Glutamatergic neuron (in vitro differentiated cells): ENCODE measurements at places on chromosomes 7 and 10. TPM values are rescaled to one million over a fixed set of nuclear protein-coding genes. Genes with fewer than 3 reads are reported as not detected.
A peak's percentile ranks its signal among the peaks of the same experiment; 100 is the strongest.

DNA sequence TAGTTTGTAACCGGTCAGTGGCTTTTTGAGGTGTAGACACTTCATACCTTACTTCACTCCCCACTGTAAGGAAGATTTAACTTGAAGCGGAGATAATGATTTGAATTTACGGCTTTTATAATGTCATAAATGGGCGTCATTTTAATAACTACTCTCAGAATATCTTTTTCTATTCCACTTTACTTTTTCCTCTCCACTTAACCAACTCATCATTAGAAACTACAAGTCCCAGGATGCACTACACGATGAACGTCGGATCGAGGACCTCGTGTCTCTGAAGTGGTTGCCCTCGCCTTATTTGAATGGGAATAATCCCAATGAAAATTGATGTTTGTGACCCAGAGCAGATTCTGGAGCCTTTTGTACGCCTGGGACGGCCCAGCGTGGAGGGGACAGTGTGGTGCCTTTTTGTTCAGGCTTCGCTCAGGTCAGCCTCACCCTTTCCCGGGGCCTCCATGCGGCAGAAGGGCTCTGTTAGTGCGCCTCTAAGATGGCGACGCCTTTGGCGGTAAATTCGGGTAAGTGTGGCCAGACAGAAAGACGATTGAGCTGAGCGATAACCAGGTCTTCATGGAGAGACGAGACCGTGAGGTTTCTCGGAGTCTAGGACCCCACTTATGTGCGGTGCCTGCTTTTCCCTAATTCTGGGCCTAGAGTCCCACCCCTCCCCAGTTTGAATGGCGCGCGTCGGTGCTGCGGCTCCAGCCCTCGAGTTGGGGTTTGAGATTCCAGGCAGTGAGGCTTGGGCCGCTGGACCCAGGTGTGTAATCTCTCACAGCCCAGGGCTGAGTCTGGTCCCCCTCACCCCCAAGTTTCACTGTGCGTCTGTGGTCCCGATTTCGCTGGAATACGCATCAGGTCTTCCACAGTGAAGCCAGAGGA is at the start of gene NUP205:
NUP205 (plus strand) TSS at position 463 of the 882 bp plus-strand sequence; CDS start at position 491, 28 bp downstream.
- no peaks in the 10 kb centered on the region for H3K4me1 ChIP-seq
- peaks cover under 1% of the 10 kb centered on the region for H3K27me3 ChIP-seq
- no peak within 1 kb of the TSS for H3K27ac ChIP-seq
- no peak within 1 kb of the TSS for H3K4me3 ChIP-seq

GRCh38 chr7:138657854-138658386 is 43.2 kb downstream of the SVOPL start:
- H3K36me3 ChIP-seq: peaks cover 3% of the 10 kb centered on the region
- no peak for DNase-seq
- no peaks in the 10 kb centered on the region for H3K4me1 ChIP-seq
- H3K27me3 ChIP-seq: no peaks in the 10 kb centered on the region
- no peak overlapping the region for H3K27ac ChIP-seq

- no peak overlapping the region for H3K27ac ChIP-seq
- no peak overlapping the region for H3K4me3 ChIP-seq
- no peak for DNase-seq
- H3K36me3 ChIP-seq: no peaks in the 10 kb centered on the region
- no peaks in the 10 kb centered on the region for H3K27me3 ChIP-seq
These were observed 704.2 kb upstream of the MBL2 start for GRCh38 chr10:53476650-53477312.

GRCh38 chr10:103592186-103593021 is 98.9 kb downstream of the NEURL1 start:
- H3K27me3 ChIP-seq: no peaks in the 10 kb centered on the region
- peaks cover 7% of the 10 kb centered on the region for H3K4me1 ChIP-seq
- H3K36me3 ChIP-seq: peaks cover 8% of the 10 kb centered on the region
- no peak overlapping the region for H3K4me3 ChIP-seq
- no peak overlapping the region for H3K27ac ChIP-seq
- peak; percentile 79 for DNase-seq

Gene CALML3
- total RNA-seq: not detected

GRCh38 chr7:65371468-65371867 is 2.2 kb upstream of the ZNF92 start:
- H3K4me3 ChIP-seq: no peak overlapping the region
- H3K27me3 ChIP-seq: peaks cover 3% of the 10 kb centered on the region
- DNase-seq: no peak
- H3K4me1 ChIP-seq: peaks cover 10% of the 10 kb centered on the region
- H3K36me3 ChIP-seq: no peaks in the 10 kb centered on the region

DNA sequence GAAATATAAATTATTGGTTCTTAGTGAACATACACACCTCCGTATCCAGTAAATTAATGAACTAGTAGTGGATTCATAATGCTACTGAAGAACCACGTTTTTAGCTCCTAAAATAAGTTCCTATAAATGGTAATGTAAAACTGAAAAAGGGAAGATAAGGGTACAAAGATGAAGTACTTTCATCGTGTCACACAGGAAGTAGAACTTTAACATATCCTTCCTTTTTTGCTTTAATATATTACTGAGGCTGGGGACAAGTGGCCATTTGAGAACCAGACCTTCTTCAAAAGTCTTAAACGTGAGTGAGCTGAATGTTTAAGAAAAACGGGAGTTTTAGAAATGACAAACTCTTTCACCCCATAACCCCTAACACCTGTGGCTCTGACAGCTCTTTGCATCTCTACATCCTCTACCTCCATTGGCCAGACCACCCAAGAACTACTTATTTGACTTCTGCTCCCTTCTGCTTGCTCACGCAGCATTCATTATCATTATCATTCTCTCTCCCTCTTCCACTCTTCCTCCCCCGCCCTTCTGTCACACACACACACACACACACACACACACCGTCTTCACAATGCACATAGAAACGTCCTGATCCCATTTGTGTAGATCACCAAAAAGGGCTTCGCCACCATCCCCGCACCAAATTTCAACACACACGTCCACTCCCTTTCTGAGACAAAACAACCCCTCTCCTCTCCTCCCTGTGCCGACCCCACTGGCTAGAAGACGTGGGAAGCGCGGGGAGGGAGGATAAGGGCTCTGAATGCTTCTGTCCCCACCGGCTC is 677 bp downstream of the SKAP2 start:
- DNase-seq: no peak
- H3K27me3 ChIP-seq: peaks cover 13% of the 10 kb centered on the region
- H3K4me1 ChIP-seq: peaks cover 6% of the 10 kb centered on the region
- peak overlapping the region; percentile 90 for H3K27ac ChIP-seq
- peak overlapping the region; percentile 97 for H3K4me3 ChIP-seq

Gene PTTG1IP2
- not detected for total RNA-seq

Gene GLCCI1
- total RNA-seq: 30.7 TPM

Gene AGR3
- total RNA-seq: not detected

- H3K4me1 ChIP-seq: peaks cover 16% of the 10 kb centered on the region
- H3K4me3 ChIP-seq: no peak overlapping the region
- H3K27ac ChIP-seq: no peak overlapping the region
- no peaks in the 10 kb centered on the region for H3K36me3 ChIP-seq
- DNase-seq: peak; percentile 52
These were observed 169.3 kb upstream of the AKR1E2 start for GRCh38 chr10:4656576-4657194.

DNA sequence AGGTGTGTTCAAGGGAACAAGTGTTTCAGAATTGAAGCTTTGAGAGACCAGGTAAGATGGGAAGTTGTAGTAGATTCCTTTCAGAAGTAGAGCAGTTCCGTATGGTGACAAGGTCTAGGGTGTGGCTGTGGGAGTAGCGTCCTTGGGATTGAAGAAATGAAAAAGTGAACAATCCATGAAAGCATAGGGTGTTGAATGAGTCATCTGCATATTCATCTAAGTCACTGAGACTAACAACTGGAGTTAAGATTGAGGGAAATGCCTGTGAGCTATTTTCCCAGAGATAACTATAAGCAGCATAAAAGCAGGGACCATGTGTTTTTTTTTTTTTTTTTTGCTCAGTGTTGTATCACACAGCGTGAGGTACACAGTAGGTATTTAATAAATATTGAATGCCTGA is 134.8 kb downstream of the PHTF2 start:
- no peak overlapping the region for H3K4me3 ChIP-seq
- H3K27ac ChIP-seq: no peak overlapping the region

GRCh38 chr10:50540826-50541122 is 83.0 kb downstream of the SGMS1 start:
- no peaks in the 10 kb centered on the region for H3K4me1 ChIP-seq
- peaks cover 2% of the 10 kb centered on the region for H3K27me3 ChIP-seq
- no peak overlapping the region for H3K4me3 ChIP-seq
- no peaks in the 10 kb centered on the region for H3K36me3 ChIP-seq

- H3K27me3 ChIP-seq: peaks cover 11% of the 10 kb centered on the region
- H3K4me1 ChIP-seq: peaks cover 5% of the 10 kb centered on the region
- H3K27ac ChIP-seq: no peak overlapping the region
- peaks cover 15% of the 10 kb centered on the region for H3K36me3 ChIP-seq
- DNase-seq: peak; percentile 16
These were observed 317.4 kb downstream of the PTPRN2 start for GRCh38 chr7:158270106-158270775.

Gene GPAM
- 13.8 TPM for total RNA-seq

- no peak for DNase-seq
- H3K4me1 ChIP-seq: peaks cover 2% of the 10 kb centered on the region
- no peak overlapping the region for H3K4me3 ChIP-seq
- H3K27ac ChIP-seq: no peak overlapping the region
- peaks cover 2% of the 10 kb centered on the region for H3K27me3 ChIP-seq
These were observed 1069.1 kb upstream of the AUTS2 start for GRCh38 chr7:68529221-68529620.

DNA sequence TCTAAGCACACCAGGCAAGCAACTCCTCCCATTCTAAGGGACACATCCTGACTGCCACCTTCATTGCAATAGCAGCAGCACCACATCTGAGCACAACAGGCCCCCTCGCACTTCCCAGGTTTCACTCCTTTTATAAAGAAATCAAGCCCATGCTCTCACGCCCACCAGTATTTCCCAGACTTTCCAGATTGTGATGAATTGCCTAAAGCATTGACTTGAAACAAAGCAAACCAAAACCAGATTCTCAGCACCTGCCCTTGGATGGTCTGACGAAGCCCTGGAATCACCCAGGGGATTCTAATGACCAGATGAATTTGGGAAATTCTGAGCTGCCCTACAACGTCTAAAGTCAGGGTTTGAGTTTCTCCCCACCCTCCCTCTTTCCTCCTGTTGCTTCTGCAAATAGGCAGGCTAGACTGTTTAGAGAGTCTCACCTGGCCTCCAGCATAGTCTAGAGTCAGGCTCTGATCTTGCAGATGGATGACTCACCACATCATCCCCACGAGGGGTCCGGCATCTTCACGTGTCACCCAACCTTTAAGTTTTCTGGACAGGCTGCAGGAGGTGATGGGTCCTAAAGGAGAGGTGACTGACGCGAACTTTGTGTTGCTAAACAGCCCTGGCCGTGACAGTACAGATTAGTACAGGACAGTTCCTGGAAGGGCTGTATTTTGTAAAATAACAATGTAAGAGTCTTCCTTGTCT is 198.0 kb downstream of the SKIDA1 start:
- H3K36me3 ChIP-seq: no peaks in the 10 kb centered on the region
- H3K4me1 ChIP-seq: peaks cover 5% of the 10 kb centered on the region
- H3K27me3 ChIP-seq: peaks cover 2% of the 10 kb centered on the region
- DNase-seq: no peak
- H3K4me3 ChIP-seq: no peak overlapping the region

- H3K27me3 ChIP-seq: peaks cover 6% of the 10 kb centered on the region
- peaks cover 3% of the 10 kb centered on the region for H3K4me1 ChIP-seq
- peak; percentile 58 for DNase-seq
- H3K36me3 ChIP-seq: no peaks in the 10 kb centered on the region
- H3K27ac ChIP-seq: no peak overlapping the region
- peak overlapping the region; percentile 88 for H3K4me3 ChIP-seq
These were observed 44.9 kb downstream of the BAMBI start for GRCh38 chr10:28722065-28722803.

GRCh38 chr10:102643336-102644065 is 778 bp upstream of the TRIM8 start:
- peaks cover 30% of the 10 kb centered on the region for H3K27me3 ChIP-seq
- DNase-seq: peak; percentile 73
- peak overlapping the region; percentile 96 for H3K27ac ChIP-seq

DNA sequence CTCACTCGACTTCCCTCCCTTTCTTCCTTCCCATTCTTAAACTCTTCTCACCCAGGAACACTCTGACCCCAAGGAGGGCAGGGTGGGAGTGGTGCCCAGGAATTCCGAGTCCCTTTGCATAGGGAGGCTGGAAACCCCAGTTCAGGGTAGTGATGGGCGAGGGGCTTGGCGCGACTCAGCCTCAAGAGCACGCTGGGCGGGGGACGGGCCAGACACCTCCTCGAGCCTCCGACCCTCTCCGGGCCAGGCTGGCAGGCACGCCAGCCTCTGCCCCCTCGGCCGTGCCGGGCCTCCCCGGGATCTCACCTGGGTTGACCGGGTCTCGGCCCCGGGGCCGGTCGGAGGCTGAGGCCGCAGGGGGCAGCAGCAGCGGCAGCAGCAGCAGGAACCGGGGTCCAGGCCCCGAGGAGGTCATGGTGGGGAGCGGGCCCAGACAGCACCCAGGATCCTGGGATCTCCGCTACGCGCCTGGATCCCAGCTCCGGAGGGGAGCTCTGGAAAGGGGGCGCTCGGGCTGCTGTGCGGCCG is 457 bp downstream of the PLOD3 start:
- DNase-seq: no peak
- H3K4me3 ChIP-seq: peak overlapping the region; percentile 94
- peak overlapping the region; percentile 68 for H3K27ac ChIP-seq
- peaks cover 6% of the 10 kb centered on the region for H3K4me1 ChIP-seq
- no peaks in the 10 kb centered on the region for H3K36me3 ChIP-seq
- peaks cover 4% of the 10 kb centered on the region for H3K27me3 ChIP-seq

DNA sequence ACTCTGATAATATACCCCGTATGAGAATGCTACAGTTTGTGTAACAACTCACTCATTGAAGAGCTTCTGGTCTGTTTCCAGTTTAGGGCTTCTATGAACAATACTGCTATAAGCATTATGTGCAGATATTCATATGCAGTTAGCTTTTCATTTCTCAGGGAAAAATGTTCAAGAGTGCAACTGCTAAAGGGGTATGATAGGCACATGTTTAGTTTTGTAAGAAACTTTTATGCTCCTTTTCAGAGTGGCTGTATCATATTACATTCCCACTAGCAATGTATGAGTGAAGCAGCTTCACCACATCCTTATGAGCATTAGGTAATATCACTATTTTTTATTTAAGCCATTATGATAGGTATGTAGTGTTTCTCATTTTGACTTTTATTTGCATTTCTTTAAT is 182.6 kb upstream of the CXCL12 start:
- H3K4me1 ChIP-seq: no peaks in the 10 kb centered on the region
- no peak for DNase-seq
- no peaks in the 10 kb centered on the region for H3K36me3 ChIP-seq
- H3K4me3 ChIP-seq: no peak overlapping the region

Gene TCERG1L
- 2.2 TPM for total RNA-seq

DNA sequence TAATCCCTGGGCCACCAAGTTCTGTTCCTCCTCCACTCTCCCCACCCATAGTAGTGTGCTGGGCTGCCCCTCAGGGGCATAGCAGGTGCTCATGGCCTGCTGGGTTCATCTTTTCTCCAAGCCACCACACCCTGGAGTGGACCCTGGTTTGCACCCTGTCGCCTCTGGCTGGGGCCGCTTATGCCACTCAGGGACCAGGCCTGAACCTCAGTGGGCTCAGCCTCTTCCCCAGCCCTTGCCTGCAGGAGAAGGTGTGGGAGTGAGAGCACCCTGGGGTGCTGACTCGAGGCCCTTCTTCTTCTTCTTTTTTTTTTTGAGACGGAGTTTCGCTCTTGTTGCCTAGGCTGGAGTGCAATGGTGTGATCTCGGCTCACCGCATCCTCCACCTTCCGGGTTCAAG is 10.2 kb downstream of the CLIP2 start:
- H3K27me3 ChIP-seq: no peaks in the 10 kb centered on the region
- peaks cover 7% of the 10 kb centered on the region for H3K4me1 ChIP-seq
- H3K36me3 ChIP-seq: no peaks in the 10 kb centered on the region
- no peak for DNase-seq

- no peak for DNase-seq
- no peak overlapping the region for H3K4me3 ChIP-seq
- no peaks in the 10 kb centered on the region for H3K36me3 ChIP-seq
- H3K4me1 ChIP-seq: peaks cover 1% of the 10 kb centered on the region
These were observed 353.0 kb downstream of the ANKRD30A start for GRCh38 chr10:37478381-37478780.
